ENCODE measurements at places on chromosomes 1 and 21.
A peak's percentile ranks its signal among the peaks of the same experiment; 100 is the strongest.

- DNase-seq, result no peak
These were observed 849.8 kb downstream of the USP25 start for GRCh38 chr21:16579538-16579937.

- no peak for DNase-seq
These were observed 11.5 kb upstream of the HCRTR1 start for GRCh38 chr1:31605908-31606427.

GRCh38 chr1:47325528-47325927 lies 8.1 kb upstream of the CMPK1 start:
- no peak for DNase-seq

- DNase-seq, result no peak
These were observed 71.3 kb downstream of the PIK3R3 start for GRCh38 chr1:46061146-46061545.

DNA sequence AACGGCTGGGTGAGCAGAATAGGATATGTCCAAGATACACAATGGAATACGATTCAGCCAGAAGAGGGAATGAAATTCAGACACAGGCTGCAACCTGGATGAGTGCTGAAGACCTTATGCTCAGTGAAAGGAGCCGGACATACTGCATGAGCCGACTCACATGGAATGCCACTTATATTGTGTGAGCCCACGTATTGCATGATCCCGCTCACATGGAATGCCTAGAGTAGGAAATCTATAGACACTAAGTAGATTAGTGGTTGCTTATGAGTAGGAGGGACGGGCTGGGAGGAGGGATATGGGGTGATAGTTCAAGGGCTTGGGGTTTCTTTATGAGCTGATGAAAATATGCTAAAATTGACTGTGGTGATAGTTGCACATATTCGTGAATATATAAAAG lies 26.8 kb downstream of the TMPRSS2 start:
- no peak for DNase-seq

- DNase-seq, result no peak
These were observed 46.3 kb downstream of the PTPN14 start for GRCh38 chr1:214505134-214505533.

DNA sequence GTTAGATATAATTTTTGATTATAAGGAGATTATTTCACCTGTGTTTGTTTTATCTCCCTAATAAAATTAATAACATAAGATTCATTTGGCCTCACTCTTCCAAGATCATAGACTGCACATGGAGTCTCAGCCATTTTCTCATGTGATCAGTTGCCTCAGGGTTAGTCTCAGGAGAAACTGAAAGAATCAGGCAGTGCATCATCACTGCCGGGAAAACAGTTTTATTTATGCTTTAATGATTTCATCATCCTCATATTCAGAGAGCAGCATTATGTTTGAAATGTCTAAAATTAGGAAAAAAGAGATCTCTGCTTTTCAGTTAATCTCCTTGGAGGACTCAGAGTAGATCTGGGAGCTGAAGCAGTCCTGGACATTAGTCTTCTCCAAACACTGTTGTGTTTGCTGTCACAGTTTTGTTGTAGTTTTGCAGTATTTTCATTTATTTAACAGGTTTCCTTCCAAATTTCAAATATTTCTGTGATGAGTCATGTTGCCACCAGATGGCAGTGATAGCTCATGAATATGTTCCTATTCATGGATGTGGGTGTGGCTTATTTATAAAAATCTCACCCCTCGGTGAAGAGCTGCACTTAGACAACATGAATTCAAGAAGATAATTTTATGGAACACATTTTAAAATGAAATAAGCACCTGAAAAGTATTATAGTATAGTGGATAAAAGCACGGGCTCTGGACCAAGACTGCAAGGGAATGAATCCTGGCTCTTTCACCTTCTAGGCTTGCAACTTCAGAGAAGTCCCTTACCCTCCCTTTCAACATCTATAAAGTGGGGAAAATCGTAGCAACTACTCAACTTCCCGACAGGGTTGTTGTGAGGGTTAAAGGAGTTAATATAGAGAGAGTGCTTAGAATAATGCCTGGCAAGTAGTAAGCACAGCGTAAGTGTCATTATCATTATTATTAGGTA lies 31.2 kb downstream of the CHD1L start:
- peak; percentile 13 for DNase-seq

DNA sequence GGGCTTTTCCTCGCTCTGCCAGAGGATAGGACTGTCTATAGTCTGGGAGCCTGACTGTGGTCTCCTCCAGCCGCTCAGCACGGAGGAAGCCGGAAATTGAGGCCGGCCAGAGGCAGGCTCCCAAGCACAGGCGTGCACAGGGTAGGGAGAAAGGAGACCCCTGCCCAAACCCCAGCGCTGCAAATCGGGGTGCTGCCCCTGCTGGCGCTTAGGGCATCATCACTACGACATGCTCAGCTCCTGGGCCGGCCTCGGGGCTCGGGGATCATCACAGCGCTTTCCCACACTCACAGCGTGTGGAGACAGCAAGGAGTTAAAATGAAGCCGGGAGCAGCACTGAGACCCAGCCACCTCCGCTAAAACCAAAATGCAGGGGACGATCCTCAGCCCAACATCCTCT lies 62.8 kb upstream of the ARHGEF16 start:
- DNase-seq, result no peak

GRCh38 chr1:91924146-91924545 lies 25.1 kb upstream of the BRDT start:
- no peak for DNase-seq

- no peak for DNase-seq
These were observed 148.4 kb upstream of the TMEM51 start for GRCh38 chr1:15005116-15005515.

DNA sequence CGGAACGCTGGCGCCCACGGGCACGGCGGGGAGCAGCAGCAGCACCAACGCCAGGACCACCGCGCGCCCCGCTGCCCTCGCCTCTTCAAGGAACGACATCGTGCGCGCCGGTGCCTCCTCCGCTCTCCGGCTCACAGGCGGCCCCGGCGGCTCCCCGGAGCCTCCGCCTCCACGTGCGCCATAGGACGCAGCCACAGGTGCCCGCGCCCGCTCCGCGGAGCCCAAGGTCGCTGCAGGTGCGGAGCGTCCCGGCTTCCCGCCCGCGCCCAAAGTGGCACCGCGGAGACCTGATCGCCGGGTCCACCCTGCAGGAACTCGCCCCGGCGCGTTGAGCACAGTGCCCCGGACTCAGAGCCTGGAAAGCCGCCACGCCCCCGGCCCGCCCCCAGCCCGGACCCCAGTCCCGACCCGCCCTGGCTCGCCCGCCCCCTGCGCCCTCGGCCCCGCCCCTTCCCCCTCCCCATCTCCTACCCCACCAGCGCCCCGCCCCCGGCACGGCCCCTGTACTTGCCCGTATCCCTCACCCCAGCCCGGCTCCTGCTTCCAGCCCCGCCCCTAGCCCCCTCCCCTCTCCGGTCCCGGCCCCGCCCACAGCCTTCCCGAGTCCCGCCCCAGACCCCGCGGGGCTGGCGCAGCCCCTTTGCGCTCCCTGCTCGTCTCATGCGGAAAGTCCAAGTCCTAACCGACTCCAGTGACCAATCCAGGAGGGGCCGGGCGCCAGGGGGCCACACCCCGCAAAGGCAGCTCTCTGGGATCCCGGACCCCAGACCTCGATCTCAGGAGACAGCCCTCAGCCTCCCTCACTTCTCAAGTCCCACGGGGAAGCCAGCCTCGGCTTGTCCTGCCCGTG lies at the start of gene MEGF6:
MEGF6 (minus strand) TSS at position 339 of the 850 bp plus-strand sequence; CDS start at position 99, 240 bp downstream.
- DNase-seq, result peak; percentile 81

GRCh38 chr1:97392701-97393100 lies 528.1 kb downstream of the DPYD start:
- no peak for DNase-seq

DNA sequence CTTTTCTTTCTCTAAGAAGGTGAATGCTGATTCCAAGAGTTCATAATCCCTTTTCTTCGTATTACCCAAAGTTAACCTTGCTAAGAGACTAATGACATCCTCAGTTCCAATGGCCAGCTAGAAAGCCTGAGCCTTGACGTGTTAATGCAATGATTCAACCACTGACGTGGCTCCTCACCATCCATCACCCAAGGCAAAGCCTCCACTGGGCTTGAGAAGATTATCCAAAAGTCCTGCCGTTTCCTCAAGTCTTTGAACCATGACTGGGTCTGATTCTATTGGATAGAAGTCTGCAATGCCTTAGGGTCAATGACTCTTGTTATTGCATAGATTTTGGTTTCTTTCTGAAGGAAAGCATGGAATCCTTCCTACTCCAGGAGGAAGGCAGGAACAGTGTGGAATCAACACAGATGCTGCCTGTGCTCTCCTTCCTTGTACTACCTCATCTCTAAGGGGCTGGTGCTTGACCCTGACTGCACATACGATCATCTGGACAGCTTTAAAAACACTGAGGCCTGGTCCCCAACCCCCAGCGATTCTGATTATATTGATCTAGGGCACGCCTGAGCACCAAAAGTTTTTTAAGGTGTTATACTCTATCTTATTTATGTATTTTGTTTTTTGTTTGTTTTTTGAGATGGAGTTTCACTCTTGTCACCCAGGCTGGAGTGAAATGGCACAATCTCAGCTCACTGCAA lies 69.3 kb upstream of the ANGPTL1 start:
- no peak for DNase-seq

DNA sequence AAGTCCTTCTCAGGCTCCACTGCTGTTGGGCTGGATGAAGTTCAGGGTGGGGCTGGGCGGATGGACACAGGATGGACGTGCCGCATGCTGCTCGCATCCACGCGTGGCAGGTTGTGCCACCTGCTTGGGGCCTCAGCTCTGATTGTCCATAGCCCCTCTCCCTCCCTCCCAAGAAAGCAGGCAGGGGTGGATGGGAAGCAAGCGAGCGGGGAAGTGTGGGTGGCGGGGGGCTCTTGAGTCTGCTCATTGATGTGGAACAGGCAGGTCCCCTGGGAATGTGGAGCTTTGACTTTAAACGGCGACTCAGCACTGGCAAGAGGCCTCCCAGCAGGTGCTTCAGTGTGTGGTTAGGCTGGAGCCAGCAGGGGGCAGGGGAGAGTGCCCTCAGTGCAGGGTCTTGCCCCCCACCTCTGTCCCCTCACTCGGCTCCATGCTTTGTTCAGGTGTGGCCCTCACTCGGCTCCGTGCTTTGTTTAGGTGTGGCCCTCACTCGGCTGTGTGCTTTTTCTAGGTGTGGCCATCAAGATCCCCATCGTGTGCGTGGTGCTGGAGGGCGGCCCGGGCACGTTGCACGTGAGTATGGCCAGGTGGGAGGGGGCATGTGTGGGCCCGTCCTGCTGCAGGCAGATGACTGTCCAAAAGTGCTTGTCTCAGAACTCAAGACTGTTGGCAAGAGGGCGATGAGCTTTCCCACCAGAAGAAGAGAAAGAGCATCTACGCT lies 23.9 kb downstream of the TRPM2 start:
- no peak for DNase-seq

DNA sequence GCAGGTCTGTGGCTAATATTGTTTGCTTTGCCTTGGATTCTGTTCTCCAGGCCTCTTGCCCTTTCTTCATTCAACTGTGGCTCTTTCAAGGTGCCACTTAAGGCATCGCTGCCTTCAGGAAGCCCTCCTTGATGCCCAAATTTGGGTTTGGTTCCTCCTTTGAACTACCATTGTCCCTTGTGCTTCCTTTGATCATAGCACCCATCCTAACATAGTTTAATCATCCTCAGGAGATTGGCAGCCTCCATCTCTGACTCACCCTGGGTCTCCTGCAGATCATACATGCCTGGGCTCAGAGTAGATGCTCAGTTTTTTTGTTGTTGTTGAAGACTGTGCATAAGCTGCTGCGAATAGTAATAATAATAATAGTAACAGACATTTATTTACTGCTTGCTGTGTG lies 54.4 kb upstream of the ACOT11 start:
- DNase-seq, result no peak

DNA sequence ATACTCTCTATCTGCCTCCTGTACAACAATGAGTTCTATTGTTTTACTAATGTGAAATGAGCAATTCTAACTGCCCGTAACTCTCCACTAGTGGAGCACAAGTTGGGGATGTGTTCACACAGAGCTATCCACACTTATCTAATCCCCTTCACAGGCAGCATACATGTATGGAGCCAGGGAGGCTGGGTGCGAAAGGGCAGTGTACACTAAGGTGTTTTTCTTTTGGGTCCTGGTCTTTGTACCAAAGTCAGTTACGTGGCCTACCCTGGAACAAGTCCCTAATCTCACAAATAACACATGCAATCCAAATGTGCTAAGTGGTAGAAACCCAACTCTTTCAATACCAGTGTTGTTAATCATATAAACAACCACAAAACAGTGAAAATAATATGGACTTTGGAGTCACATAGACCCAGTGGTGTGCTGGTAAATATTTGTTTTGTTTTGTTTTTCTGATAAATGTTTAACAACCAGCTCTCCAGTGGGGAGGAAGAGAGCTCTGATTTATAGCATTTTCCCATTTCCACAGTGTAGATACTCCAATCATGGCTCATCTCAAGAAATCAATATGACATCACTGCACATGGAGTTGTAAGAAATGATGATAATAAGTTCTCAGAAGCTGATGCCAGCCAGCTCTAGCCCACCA lies 319.9 kb upstream of the DUSP10 start:
- no peak for DNase-seq

- DNase-seq, result no peak
These were observed 50.5 kb upstream of the DMRTB1 start for GRCh38 chr1:53408755-53409129.

DNA sequence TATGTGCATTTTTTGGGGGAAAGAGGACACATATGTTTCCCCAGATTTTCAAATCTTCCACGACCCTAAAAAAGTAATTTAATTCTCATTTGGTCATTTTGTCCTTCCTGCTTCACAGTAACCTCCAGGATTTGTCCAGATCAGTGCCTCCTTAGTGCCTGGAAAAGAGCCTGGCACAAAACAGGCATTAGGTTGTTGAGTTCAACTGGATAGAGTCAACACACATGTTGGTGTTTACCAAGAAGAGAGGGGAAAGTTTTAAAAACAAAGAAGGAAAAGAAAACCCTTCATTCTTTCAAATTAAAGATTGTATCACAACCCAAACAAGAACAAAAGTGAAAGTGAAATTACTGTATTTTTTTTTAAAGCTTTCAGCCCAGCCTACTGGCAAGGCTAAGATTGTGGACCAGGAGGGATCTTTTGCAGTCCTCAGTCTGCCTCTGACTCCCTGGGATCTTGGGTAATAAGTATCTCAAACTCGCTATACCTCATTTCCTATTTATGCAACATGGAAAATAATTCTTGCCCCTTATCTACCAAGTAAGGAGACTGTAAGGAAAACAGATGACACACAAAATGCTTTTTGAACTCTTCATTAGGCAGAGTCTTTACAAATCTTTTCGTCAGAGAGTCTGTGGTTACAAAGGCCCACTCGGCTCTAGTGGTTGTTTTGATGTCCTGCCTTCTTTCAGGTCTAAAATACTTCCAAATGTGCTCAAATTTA lies 57.8 kb downstream of the ZNF281 start:
- DNase-seq, result peak; percentile 33

DNA sequence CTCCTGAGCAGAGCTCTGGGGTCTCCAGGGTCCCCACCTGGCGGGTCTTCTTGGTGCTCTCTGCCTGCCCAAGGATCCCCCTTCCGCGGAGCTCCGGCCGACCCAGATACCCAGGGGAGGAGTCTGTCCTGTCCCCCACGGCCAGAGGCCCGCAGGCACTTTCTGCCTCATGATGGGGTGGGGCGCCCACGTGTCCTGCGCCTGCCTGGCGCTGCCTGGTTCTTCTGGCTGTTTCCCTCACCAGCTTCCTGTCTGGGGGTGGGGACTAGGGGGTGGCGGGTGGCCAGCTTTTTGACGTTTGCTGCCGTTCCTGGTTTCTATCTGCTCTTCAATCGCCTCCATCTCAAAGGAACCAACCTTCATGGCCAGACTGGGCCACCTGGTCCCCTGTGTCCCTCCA lies 313.3 kb upstream of the VAMP3 start:
- DNase-seq, result no peak

GRCh38 chr1:3126756-3127678 lies 58.0 kb downstream of the PRDM16 start:
- no peak for DNase-seq
